MM.1S (cell line): ENCODE measurements at places on chromosomes 16 and 17.

- DNase-seq, result no peak
Measured at GRCh38 chr17:50835301-50836234, at the start of gene WFIKKN2. WFIKKN2 (plus strand) TSS chr17:50835586; CDS start chr17:50835938, 352 bp downstream.

DNA sequence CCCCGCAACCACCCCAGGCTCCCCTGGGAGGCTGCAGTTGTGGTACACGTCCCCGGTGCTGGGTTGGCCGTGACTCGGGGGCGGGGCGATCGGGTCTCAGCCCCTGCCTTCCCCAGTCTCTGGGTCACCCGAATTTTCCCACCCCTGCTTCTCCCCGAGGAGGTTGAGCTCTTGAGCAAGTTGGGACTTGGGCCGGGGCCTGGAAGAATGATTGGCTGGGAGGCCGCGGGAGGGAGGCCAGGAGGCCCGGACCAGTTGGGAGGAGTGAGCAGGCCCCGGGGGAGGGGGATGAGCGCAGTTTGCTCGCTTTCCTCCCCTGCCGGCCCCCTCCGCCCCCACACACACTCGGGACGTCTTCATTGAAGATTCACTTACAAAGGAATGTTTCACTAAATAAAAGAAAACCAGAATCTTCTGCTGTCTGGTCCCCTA lies 4.5 kb upstream of the HEXIM1 start:
- no peak for DNase-seq

DNA sequence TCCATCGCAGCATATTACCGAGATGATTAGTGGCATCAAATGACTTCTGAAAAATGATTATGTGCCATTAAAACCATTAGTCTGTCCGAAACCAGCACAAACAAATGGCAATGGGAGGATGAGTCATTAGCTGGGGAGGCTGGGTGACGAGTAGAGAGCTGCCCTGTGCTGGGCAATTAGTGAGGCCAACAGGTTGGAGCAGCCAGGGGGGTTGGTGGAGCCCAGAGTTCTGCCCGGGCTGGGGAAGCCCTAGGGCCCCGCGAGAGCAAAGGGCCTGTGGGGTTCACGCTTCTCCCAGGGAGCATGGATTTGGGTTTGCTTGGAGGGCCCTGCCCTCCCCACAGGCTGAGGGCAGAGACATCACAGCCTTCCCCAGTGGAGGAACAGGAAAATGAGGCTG lies 152.1 kb upstream of the RPL38 start:
- no peak for DNase-seq

- DNase-seq, result no peak
Measured at GRCh38 chr16:19879241-19879792, 5.3 kb downstream of the GPRC5B start.

DNA sequence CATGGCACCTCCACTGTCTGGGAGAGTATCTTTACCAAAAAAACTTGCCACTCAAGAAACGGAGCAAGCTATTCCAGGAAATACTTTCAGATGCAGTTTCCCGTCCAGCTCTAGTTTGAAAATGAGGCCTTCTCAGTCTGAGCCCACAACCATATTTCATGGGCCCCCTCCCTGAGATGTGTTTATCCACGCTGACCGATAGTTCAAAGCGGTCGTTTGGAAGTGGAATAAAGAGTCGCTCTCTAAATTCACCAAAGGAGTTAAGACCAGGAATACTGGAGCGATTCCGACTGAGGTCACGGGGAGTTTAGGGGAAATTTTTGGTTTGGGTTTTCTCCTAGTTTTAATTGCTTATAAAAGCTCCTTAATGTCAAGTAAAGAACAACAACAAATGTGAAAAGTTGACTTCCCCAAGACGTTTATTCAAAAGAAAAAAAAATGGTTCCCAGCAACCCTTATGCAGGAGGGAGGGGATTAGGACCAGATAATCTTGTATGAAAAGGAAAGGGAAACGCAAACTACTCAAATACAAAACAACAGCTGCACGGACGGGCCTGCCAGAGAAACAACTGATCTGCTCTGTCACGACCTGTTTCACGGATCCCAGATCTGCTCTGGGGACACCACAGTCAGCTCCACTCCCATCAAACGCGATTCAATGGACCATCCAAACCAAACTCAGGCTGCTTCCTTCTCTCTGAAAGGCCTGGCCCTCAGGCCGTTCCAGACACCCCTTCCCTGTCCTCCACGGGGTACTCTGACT lies 77.1 kb downstream of the MRM3 start:
- DNase-seq, result no peak

GRCh38 chr16:25109643-25110042 lies 1.9 kb upstream of the LCMT1 start:
- DNase-seq, result no peak

GRCh38 chr17:61160789-61161445 lies 238.7 kb upstream of the TBX2 start:
- DNase-seq, result no peak

DNA sequence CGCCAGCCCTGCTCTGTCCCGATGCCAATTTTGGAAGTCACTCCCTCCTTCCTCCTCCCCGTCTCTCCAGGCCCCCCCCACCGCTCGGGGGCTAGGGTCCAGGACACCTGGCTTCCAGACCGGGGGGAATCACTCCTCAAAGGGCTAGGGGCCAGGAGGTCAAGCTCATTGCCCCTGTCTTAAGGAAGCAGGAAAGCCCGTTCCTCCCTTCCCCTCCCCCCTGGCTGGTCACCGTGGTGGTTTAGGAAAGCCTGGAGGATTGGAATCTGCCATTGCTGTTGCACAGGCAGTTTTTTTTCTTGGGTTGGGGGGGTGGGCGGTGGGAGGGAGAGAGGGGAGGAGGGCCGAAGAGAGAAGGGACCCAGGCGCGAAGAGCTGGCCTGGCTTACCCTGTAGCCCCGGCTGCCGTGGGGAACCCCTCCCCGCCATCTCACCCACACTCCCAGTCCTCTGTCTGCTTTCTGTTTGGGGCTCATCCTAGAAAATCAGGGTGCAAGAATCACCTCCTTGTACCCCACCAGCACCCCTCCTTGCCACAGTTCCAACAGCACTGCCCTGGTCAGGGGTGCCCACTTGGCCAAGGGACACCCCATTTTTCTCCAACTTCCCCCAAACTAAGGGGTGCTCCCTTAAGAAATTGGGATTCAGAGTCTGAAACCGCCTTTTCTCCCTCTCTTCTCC lies 2.9 kb upstream of the BCL6B start:
- DNase-seq, result no peak

- DNase-seq, result peak; percentile 78
Measured at GRCh38 chr17:44522883-44523671, 19.9 kb upstream of the GPATCH8 start.

DNA sequence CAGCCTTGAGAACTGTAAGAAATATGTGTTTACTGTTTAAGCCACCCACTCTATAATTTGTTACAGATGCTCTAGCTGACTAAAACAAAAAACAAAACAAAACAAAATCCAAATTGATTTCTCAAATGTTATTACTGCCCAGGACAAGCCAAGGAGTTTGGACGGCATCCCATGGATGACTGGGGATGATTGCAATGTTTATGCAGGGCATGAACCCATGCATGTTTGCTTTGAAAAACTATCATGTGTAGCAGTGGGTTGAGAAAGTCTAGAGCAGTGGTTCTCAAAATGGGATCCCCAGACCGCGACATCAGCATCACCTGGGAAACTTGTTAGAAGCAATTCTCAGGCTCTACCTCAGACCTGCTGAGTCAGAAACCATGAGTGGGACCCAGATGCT lies 223.2 kb upstream of the PSMD7 start:
- no peak for DNase-seq

- no peak for DNase-seq
Measured at GRCh38 chr17:78884148-78884825, 18.7 kb downstream of the CEP295NL start.

GRCh38 chr16:14307527-14308367 lies 236.6 kb downstream of the MRTFB start:
- no peak for DNase-seq
